Fibroblast of skin of left quadriceps (primary cell): ENCODE measurements at places on chromosomes 7 and 10.

- DNase-seq = no peak
Measured at GRCh38 chr7:85765698-85766298, 578.9 kb upstream of the SEMA3D start.

- no peak for DNase-seq
Measured at GRCh38 chr7:90844421-90844820, 248.3 kb downstream of the CDK14 start.

DNA sequence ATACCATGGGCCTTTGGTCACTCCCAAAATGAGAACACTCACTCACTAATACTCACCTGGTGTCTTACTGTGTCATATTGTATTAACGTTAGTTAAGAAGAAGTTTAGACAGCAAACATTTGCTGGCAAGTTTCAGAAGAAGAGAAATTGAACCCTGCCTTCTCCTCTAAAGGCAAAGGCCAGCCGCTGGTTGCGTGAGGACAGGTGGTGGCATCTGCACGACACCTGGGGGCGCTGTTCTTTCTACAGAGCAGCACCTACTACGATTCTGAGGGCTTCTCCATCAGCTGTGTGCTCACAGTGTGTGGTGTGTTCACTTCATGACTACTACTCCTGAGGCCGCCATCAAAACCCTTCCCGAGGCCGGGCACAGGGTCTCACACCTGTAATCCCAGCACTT is 17.9 kb upstream of the CLEC2L start:
- no peak for DNase-seq

- no peak for DNase-seq
Measured at GRCh38 chr10:60784641-60785040, 6.4 kb downstream of the CDK1 start.
